Amniotic epithelial cell (primary cell): ENCODE measurements at places on chromosomes 7 and 10.

DNA sequence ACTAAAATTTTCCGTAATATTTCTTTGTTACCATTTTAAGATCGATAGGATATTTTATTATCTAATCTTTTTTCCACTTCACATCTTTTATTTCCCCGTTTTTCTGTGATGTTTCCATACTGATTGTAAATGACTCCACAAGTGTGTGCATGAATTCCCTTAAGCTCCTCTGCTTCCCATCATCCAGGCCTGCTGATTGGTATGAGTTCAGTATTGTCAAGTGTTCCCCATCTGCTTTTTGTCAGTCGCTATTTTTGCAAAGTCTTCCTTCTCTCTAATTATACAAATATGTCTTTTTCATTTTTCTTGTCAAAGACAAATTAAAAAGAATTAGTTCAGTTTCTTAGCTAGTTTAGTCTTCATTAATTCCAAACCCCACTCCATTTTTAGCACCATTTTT lies 184.7 kb downstream of the EXOC4 start:
- DNase-seq: no peak

DNA sequence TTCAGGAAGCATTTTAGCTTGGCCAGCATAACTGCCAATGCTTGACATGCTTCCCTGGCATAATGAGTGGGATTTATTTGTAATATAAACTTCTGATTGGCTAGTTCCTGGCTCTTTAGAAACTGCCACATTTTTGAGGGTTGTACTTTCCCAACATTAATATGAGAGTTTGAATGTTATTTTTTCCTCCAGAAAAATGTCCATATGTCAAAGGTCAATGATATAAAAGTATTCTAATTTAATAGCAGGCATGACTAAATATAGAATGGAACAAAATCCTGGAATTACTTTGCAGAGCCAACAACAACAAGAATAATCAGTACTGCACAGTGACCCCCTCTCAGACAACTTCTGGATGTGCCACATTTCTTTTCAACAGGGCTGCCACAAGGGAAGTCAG lies 352.6 kb downstream of the PRPF18 start:
- no peak for DNase-seq

GRCh38 chr10:37754538-37755323 lies 102.7 kb downstream of the ZNF248 start:
- no peak for DNase-seq

DNA sequence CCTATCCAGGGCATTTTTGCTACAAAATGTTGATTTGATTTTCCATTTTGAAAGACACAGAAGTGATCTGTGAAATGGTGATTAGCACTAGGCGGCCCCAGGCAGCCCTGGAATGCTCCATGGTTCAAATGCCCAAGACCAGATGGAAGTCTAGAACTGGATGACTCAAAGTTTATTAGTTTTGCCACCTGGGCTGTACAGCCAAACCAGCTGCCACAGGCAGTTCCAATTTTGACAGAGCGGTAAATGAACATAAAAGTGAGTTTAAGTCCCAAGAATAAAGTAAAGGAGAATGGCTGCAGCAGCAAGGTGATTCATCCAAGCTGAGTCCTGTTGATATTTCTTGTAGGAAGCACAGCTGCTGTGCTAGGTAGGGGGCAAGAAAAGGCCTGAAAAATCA lies 180.5 kb downstream of the SUGCT start:
- no peak for DNase-seq

DNA sequence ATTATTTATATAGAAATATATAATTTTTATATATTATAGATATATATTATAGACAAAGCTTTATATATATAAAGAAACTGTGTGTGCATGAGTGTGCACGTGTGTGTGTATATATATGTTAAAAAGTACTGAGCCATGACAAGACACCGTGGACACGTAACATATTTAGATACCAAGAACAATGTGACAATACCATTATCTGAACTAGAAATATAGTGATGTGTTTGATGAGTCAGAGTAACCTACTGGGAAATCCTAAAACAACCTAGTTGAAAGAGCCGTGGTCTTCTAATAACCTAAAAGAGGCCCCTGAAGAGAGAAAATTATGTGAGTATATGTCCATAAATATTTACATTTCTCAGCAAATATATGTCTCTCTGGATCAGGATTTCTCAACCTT lies 50.7 kb upstream of the ITGB8 start:
- DNase-seq: no peak

- peak; percentile 6 for DNase-seq
Measured at GRCh38 chr7:73338321-73338720, 10.4 kb downstream of the FKBP6 start.

DNA sequence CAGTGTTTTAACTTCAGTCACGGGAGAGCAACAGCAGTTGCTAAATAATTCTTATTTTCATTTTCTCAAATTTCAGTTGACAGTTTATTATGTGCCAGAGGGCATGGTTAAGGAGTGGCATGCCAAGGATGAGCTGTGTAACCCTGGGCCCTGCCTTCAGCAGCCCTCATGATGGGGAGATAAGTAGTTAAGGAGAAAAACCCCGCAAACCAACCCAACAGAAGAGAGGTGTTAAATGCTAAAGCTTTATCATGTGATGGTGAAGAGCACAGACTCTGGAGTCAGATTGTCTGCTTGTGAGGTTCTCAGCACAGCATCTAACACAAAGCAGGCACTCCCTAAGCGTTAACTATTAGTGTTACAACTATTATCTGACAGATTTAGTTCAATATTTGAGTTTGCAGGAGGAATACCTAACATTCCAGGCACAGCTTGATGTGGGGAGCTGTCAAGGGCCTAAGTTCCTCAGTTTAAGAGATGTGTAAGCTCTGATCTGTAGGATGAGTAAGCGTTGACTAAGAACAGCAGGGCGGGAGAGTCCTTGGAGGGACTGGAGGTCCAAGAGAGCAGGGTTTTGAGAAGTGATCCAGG lies 29.6 kb downstream of the STAM start:
- DNase-seq: peak; percentile 96

- no peak for DNase-seq
Measured at GRCh38 chr7:158766570-158767281, 62.1 kb upstream of the NCAPG2 start.

DNA sequence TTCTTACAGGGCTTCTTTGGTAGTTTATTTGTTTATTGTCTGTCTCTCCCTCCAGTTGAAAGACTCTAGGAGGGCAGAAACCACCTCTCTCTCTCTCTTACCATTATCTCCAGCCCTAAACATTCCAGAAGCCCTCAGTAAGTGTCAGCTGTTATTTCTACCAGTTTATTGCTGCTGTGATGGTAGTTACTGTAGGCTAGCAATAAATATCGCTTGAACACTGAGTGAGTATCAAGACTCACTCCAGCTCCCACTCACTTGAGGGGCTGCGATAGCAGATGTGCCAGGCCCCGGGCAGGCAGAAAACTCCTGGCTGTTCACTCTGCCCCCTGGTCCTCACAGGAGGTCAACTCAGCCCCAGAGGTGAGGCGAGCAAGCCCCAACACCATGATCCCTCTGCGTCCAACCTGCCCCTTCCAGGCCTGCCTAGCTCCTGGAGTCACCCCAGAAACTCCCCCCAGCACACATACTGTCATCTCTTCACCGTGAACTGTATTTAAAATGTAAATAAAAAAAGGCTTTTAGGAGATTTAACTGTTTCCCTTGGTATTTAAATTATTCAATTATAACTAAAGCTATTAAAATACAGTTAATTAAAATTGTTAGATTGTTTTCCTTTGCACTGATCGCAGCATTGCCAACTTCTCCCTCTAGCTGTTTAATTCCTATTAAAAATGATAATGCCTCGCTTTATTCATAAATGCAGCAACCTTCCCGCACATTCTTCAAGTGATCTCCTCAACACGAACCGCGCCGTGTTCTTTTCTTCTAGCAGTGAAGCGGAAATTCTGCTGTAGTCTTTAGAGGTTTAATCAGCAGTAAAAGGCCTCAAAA lies 321.1 kb upstream of the ZMIZ1 start:
- peak; percentile 54 for DNase-seq

- no peak for DNase-seq
Measured at GRCh38 chr10:130656187-130656575, 520.0 kb downstream of the GLRX3 start.

GRCh38 chr7:100191775-100192174 lies 14.1 kb downstream of the STAG3 start:
- DNase-seq: peak; percentile 93

GRCh38 chr7:104017001-104017400 lies 27.5 kb upstream of the RELN start:
- DNase-seq: no peak

GRCh38 chr10:29482591-29483431 lies 152.0 kb downstream of the SVIL start:
- peak; percentile 43 for DNase-seq

GRCh38 chr10:86667421-86668181 lies 710 bp upstream of the LDB3 start:
- DNase-seq: no peak
